ENCODE measurements at places on chromosomes 4 and X.

- peak; percentile 20 for DNase-seq
These were observed 12.4 kb downstream of the TENM3 start for GRCh38 chr4:182255441-182256190.

DNA sequence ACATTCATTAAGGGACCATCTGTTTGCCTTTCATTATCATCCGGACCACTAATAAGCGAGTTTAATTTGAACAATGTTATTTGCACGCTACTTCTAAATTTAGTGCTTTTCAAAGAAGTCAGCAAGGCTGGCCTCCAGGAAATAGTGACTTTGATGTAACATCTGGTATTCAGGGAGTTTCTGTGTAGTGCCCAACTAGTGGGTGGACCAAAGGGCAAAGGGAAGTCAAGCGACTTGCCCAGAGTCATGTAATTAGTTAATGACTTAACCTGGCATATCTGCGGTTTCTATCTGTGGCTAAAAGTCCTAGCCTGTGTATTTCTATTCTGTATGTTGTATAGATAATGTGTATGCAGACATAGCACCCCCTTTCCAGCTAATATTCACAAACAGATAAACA, 56.3 kb upstream of the LCORL start:
- no peak for DNase-seq

GRCh38 chrX:50111742-50112141, 89.1 kb downstream of the AKAP4 start:
- DNase-seq: no peak

DNA sequence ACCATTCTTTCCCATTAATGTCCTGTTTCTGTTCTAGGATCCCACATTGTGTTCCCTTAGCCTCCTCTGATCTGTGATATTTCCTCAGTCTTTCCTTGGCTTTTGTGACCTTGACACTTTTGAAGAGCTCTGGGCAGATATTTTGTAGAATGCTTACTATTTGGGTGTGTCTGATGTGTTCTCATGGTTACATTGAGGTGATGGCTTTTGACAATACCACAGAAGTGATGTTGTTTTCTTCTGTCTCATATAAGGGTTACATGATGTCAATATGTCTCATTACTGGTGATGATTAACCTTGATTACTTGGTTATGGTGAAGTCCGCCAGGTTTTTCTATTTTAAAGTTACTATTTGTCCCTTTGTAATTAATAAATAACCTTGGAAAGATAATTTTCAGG, 183.7 kb downstream of the SOWAHB start:
- DNase-seq: no peak

GRCh38 chr4:42596918-42597317, 60.0 kb downstream of the ATP8A1 start:
- DNase-seq: no peak

GRCh38 chr4:147629783-147630730, 12.9 kb downstream of the TMEM184C start:
- DNase-seq: no peak

DNA sequence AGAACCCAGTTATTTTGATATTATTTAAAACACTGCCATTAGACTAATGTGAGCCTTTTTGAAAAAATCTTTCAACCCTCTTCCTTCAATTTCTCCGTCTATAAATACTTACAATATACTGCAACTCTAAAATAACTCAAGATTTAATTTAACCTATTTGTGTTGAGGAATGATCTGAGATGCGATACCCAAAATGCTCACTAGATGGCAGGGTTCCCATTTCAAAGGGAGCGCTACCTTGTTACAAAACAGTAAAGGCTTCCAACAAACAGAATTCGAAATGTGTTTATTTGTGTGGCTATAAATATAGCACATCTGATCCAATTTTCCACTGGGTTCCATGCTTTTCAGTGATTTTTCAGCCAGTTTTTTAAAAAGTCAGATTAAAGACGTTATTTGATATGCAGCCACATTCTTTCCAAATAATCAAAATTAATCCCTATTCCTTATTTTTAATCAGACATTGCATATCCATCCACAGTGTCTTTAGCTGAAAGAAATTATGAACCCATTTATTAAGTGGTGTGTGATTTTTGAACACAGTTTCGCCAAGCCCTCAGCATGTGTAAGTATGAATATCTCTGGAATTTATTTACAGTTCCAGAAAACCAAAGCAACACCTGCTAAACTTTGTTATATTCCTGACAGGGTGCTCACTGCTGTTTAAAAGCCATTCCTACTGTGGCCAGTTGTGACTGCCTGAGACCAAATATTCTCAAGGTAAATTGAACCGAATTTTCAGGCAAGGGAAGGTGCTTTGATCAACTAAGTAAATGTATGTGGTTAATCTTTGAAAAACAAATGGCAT, 668.0 kb upstream of the LCORL start:
- DNase-seq: peak; percentile 22

DNA sequence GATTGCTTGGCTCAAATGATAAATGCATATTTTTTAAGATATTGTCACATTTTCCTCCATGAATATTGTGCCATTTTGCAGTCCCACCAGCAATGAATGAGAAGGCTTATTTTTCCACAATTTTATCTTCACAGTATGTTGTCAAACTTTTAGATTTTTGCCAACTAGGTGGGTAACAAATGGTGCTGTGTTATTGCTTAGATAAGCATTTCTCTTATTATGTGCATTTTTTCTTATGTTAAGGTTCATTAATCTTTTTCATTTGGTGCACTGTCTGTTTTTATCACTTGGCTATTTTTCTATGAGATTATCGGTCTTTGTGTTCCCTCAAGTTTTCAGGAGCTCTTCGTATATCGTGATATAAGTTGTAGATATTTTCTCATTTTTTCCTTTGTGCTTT, 13.4 kb upstream of the AFM start:
- no peak for DNase-seq

DNA sequence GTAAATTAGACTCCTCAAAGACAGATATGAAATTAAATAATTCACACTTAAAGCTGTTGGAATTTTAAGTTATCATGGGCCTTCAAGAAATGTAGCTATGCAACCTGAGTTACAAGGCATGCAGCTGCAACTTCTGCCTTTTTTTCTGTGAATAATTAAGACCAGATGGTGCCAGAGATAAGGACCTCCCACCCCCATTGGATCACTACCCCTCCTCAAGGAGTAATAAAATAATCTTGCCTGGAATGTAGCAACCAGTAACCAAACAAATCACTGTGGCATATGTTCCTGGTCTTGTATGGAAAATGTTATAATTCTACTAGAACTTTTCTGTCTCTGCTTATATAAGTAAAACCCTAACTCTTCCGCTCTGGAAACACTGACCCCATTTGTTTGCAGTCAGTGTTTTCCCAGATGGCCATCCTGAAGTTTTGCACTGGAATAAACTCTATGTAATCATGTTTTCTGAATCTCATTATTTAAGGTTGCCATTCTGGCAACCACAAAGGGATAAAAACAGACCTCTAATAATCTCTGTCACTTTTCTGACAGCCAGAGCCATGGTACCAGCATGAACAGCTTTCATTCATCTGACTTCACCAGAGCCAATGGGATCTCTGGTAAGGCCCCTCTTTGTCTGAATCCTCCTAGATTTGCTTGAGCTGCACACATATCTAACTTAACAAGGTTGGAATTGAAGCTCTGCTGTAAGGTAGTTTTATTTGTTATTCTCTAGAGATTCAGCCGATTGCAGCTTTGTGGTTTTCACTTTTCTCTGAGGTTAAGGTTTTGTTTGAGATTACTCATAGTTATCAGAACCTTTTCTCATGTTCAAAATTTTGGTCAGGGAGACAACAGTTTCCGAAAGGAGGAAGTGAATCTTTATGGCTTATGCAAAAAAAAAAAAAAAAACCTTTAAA, 274.6 kb downstream of the NAF1 start:
- DNase-seq: no peak

DNA sequence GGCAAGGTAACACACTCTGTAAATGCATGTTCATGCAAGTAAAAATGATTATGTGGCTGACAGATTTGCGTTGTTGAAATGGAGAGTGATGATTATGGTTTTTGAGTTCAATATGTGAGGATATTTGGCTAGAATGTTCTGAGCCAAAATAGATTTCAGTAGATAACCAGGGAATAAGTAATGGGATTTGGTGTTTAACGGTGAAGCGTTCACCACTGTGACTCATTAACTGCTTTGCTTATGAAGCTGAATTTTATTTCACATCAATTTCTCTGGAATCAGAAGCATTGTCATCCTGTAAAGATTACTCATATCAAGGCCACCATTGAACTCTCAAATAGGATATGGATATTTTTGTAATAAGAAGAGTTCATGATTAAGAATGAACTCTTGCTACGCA, 11.7 kb downstream of the AFP start:
- DNase-seq: peak; percentile 22

- no peak for DNase-seq
These were observed 1307.3 kb downstream of the C4orf33 start for GRCh38 chr4:130403221-130403620.

- no peak for DNase-seq
These were observed 410.2 kb downstream of the FAM47A start for GRCh38 chrX:33721927-33722326.

DNA sequence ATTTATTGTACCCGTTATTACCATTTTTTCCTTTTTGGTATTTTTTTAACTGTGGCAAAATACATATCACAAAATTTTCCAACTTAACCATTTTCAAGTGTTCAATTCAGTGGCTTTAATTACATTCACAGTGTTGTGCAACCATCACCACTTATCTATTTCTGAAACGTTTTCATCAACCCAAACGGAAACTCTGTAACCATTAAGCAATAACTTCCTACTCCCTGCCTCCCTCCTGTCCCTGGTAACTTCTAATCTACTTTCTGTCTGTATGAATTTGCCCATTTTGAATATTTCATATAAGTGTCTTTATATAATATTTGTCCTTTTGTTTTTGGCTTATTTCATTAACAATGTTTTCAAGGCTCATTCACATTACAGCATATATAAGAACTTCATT, 57.4 kb upstream of the MSN start:
- DNase-seq: no peak

- DNase-seq: no peak
These were observed 21.1 kb downstream of the RBM10 start for GRCh38 chrX:47166126-47166525.

- no peak for DNase-seq
These were observed 58.6 kb upstream of the PRSS48 start for GRCh38 chr4:151218343-151218742.

DNA sequence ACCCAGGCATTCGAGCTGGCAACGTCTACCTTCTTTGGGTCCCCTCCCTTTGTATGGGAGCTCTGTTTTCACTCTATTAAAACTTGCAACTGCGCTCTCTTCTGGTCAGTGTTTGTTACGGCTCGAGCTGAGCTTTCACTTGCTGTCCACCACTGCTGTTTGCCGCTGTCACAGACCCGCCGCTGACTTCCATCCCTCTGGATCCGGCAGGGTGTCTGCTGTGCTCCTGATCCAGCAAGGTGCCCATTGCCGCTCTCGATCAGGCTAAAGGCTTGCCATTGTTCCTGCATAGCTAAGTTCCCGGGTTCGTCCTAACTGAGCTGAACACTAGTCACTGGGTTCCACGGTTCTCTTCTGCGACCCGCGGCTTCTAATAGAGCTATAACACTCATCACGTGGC, 183.5 kb upstream of the GALNTL6 start:
- no peak for DNase-seq

DNA sequence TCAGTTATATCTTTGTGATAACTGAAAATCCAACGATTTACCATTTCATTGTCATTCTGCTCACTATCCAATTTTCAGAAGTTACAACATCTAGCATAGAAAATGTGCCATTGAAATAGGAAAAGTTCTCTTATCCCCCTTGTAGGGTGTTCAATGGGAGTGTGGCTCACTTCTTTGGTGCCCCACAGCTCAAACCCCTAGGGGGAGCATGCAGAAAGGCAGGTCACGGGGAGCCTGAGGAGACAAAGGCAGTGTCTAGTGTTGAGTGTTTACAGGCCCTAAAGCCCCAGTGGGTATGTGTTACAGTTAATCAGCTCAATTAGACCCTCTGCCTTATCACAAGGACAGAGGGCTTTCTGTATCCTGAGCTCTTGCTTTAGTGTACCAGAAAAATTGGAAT, 243.4 kb upstream of the GRID2 start:
- no peak for DNase-seq

DNA sequence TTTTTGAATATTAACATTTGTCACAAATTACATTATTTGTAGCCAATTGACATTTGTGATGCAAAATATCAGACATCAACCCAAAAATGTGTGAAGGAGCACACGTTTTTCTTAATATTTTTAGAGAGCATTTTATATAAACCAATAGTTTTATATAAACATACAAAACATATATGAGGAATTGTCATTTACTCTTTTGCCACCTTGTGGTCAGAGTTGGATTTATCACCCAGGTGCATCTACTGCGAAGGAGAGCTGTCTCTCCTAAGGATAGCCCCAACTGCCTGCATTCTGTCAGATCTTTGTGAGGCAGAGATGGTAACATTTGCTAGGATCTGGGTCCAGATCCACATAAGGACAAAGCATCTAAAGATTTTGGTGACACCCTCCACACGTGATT, 2.5 kb upstream of the USP27X start:
- DNase-seq: no peak

DNA sequence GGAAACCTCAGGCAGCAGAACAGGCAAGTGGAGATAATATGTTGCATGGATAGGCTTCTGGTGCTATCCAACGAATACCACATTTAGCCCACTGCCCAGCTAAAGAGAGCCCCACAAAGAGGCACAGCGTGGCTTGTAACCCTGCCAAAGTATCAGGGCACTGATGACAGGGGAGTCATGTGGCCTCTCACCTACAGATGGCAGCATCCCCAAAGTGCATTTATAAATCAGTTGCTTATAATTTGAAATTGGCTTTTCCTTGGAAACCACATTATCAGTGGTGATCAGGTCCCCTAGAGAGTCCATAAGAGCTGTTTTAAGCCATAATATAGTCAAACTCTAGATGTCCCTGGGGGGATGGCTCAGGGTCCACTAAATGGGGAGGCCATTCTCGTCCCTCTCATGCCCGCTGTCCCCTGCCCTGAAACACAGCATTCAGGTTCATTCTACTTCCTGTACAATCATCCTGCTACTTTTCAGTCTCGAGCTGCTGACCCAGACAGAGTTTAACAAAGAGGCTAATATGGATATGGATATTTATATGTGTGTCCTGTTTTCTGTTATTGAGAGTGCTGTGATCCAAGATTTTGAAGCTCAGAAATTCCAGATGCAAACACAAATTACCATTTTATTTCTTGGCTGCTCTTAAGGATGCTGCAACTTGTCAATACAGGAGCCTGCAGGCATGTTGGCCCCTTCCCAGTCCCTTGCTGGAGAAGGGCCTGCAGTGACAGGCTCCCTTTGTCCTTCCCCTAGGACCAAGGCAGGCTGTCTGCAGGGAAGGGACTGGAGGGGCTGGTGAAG, 28.5 kb downstream of the SRPX start:
- no peak for DNase-seq

GRCh38 chr4:99102634-99103033, 14.0 kb upstream of the ADH5 start:
- DNase-seq: no peak

DNA sequence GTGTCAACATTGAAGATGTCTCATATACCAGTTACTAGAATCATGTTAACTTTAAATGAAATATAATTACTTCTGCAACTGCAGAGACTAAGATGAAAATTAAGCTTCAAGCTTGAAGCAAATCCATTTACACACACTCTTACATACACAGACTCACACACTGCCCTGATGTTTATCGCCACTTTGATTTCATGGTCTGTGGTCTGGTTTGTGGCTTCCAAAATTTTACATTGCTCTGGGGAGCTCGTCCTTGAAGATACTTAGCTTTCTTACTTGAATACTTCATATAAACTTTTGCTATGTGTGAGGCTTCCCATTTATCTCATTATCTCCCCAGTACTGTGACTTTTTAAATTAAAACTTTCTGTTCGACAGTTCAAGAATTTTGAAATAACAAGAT, 35.8 kb downstream of the ARHGEF38 start:
- no peak for DNase-seq
